ENCODE measurements at places on chromosomes 3 and 15. TPM values are rescaled to one million over a fixed set of nuclear protein-coding genes. Genes with fewer than 3 reads are reported as not detected.
A peak's percentile ranks its signal among the peaks of the same experiment; 100 is the strongest.

- DNase-seq = peak; percentile 7
Measured at GRCh38 chr3:138125548-138126221, 6.5 kb downstream of the A4GNT start.

- DNase-seq = no peak
Measured at GRCh38 chr3:149678351-149678950, 20.6 kb upstream of the WWTR1 start.

DNA sequence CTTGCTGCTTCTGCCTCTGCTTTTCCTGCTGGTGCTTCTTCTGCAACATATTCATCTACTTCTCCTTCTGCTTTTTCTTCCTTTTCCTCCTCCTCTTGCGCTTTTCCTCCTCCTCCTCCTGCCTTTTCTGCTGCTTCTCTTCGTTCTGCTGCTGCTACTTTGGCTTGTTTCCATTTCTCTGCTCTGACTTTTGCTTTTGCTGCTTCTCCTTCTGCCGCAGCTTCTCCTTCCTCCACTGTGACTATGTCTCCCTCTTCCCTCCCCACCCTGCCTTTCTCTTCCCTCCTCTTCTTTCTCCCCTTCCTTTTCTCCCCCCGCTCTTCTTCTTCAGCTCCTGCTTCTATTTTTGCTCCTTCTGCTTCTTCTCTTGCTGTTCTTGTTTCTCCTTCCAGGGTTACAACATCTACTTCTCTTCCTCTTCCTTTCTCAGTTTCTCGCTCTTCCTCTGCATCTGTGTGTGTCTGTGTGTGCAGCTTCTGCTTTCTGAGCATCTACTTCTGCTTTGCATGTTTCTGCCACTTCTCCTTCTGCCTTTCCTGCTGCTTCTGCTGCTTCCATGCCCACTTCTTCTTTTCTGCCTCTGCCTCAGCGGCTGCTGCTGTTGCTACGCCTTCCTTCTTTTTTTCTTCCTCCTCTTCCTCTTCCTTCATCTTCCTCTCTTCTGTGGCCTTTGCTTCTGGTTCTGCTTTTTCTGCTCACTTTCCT lies 51.4 kb downstream of the FAM43A start:
- no peak for DNase-seq

IL16 gene
- polyA plus RNA-seq = 8.8 TPM
